Activated CD4-positive, alpha-beta T cell treated with anti-CD3 and anti-CD28 coated beads for 36 hours (primary cell): ENCODE measurements at places on chromosomes 2 and 18.

- no peaks in the 10 kb centered on the region for H3K4me1 ChIP-seq
- no peak overlapping the region for H3K4me3 ChIP-seq
- H3K27ac ChIP-seq, result no peak overlapping the region
- no peaks in the 10 kb centered on the region for H3K27me3 ChIP-seq
- no peaks in the 10 kb centered on the region for H3K36me3 ChIP-seq
- DNase-seq, result no peak
Measured at GRCh38 chr2:183347969-183348368, 223.7 kb downstream of the NUP35 start.

GRCh38 chr2:2648094-2648493 lies 317.0 kb upstream of the MYT1L start:
- no peaks in the 10 kb centered on the region for H3K36me3 ChIP-seq
- peaks cover 38% of the 10 kb centered on the region for H3K4me1 ChIP-seq
- no peak overlapping the region for H3K4me3 ChIP-seq

- H3K36me3 ChIP-seq, result no peaks in the 10 kb centered on the region
- no peaks in the 10 kb centered on the region for H3K27me3 ChIP-seq
- H3K27ac ChIP-seq, result no peak overlapping the region
- no peak overlapping the region for H3K4me3 ChIP-seq
Measured at GRCh38 chr2:146912536-146912935, 932.3 kb upstream of the ACVR2A start.

DNA sequence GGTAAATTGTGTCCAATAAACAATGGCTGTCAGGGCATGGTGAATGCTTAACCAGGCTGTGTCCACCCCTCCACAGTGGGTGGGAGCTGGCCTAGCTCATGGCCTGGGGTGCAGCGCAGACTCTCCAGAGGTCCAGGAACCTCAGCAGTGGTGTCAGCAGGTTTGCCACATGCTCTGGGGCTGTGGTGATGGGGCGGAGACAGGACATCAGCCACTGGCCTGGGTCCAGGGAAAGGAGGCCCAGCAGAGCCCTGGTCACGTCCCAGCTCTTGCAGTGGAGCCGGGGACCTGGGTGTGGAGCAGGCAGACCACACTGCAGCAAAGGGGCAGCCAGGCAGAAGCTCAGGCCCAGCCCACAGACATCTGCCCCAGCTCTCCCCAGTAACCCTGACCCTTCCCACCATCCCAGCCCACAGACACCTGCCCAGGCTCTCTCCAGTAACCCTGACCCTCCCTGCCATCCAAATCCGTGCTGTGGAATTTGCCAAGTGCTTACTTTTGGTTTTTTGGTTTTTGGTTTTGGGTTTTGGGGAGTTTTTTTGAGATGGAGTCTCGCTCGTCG lies 13.8 kb upstream of the KIF1A start:
- no peak overlapping the region for H3K4me3 ChIP-seq
- no peak for DNase-seq
- peaks cover 2% of the 10 kb centered on the region for H3K4me1 ChIP-seq
- no peak overlapping the region for H3K27ac ChIP-seq
- peaks cover 15% of the 10 kb centered on the region for H3K27me3 ChIP-seq

GRCh38 chr2:12066986-12067385 lies 320.6 kb downstream of the LPIN1 start:
- no peak for DNase-seq
- H3K27ac ChIP-seq, result no peak overlapping the region
- H3K36me3 ChIP-seq, result no peaks in the 10 kb centered on the region
